Activated CD4-positive, alpha-beta T cell treated with anti-CD3 and anti-CD28 coated beads for 36 hours (primary cell): ENCODE measurements at places on chromosomes 5 and 9. TPM values are rescaled to one million over a fixed set of nuclear protein-coding genes. Genes with fewer than 3 reads are reported as not detected.

KIF4B gene
- total RNA-seq, result 0.05 TPM

CARD9 gene
- 1.1 TPM for total RNA-seq

GRCh38 chr9:82912645-82913044, 150.3 kb downstream of the RASEF start:
- H3K4me1 ChIP-seq, result no peaks in the 10 kb centered on the region
- H3K36me3 ChIP-seq, result peaks cover 4% of the 10 kb centered on the region
- no peak overlapping the region for H3K27ac ChIP-seq
- no peaks in the 10 kb centered on the region for H3K27me3 ChIP-seq

DNA sequence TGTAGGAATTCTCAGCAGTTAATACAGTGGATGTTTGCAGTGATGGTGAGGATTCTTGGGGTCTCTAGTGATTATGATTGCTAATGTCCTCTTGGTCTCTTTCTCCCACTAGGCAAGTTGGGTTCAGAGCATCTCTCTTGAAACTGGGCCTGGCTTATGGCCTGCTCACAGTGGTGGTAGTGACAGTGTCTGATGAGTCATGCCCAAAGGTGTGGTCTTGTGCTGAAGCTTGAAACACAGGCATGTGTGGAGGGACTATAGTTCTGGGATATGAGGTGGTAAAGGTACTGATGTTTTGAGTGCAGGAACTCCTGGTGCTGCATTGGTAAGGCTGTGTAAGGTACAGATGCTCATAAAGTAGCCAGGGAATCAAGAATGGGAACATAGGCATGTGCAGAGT, 231.1 kb downstream of the FAM170A start:
- H3K36me3 ChIP-seq, result no peaks in the 10 kb centered on the region
- H3K4me3 ChIP-seq, result no peak overlapping the region
- no peak for DNase-seq
- H3K27me3 ChIP-seq, result no peaks in the 10 kb centered on the region
- H3K4me1 ChIP-seq, result no peaks in the 10 kb centered on the region

BTNL8 gene
- not detected for total RNA-seq

- H3K4me3 ChIP-seq, result no peak overlapping the region
- no peaks in the 10 kb centered on the region for H3K4me1 ChIP-seq
- no peaks in the 10 kb centered on the region for H3K36me3 ChIP-seq
- no peak overlapping the region for H3K27ac ChIP-seq
- H3K27me3 ChIP-seq, result no peaks in the 10 kb centered on the region
Measured at GRCh38 chr5:34709861-34710673, 53.9 kb downstream of the RAI14 start.

- H3K4me1 ChIP-seq, result peaks cover 15% of the 10 kb centered on the region
- H3K36me3 ChIP-seq, result no peaks in the 10 kb centered on the region
- no peak overlapping the region for H3K27ac ChIP-seq
- no peaks in the 10 kb centered on the region for H3K27me3 ChIP-seq
- DNase-seq, result no peak
Measured at GRCh38 chr9:75921391-75922127, 31.1 kb downstream of the PCSK5 start.

CLIC3 gene
- total RNA-seq, result not detected

REEP2 gene
- total RNA-seq, result 4.0 TPM

DNA sequence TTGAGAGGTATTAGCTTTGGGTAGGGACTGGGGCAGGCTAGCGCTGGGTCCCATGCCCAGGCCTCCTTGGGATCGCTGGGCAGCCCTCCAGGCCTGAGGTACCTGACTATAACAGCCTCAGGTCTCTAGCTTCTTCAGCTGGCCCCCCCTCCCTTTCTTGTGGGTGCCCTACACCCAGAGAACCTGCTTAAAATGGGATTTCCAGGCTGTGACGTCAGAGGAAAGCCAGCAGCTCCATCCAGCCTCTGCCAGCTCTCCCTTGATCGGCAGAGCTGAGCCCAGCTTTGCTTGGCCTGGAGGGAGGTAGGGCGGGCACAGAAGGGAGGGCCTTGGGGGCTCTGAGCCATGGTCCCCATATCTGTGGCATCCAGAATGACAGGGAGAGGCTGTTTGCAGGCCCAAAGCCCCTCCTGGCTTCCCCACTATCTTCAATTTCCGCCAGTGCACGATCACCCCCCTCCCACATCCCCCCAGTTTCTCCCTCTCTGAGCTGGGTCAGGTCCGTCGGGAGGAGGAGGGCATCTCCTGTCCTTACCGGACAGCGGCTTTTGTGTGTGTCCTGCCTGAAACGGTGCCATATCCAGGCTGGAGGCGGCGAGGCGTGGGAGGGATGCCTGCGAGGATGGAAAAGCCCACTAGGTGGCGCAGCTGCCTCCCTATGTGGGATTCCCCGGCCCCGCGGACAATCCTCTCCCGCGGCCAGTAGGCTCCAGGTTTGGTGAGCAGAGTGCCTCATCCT, 10.8 kb downstream of the REEP2 start:
- peak; percentile 93 for DNase-seq
- H3K4me1 ChIP-seq, result peaks cover 5% of the 10 kb centered on the region
- H3K27ac ChIP-seq, result peak overlapping the region; percentile 47
- H3K27me3 ChIP-seq, result no peaks in the 10 kb centered on the region
- H3K4me3 ChIP-seq, result peak overlapping the region; percentile 23

DNA sequence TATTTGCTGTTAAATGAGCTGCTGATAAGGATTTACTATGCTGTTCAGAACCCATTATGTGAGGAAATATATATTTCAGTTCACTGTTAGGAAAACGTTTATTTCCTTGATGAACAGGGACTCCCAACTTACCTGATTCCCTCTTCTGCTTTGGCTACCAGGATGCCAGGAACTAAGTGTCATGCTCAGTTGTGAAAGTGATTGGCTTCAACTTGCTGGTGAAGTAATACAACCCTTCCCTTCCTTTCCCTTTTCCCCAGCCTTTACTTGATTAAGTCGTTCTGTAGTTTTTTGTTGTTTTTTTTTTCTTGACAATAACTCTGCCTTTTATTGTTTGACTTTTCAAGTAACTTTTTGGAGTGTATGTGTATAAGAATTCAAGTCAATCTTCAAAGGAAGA, 309.3 kb downstream of the DOCK8 start:
- H3K4me3 ChIP-seq, result no peak overlapping the region
- no peaks in the 10 kb centered on the region for H3K27me3 ChIP-seq
- no peaks in the 10 kb centered on the region for H3K36me3 ChIP-seq

CSNK1A1 gene
- total RNA-seq, result 169 TPM

DNA sequence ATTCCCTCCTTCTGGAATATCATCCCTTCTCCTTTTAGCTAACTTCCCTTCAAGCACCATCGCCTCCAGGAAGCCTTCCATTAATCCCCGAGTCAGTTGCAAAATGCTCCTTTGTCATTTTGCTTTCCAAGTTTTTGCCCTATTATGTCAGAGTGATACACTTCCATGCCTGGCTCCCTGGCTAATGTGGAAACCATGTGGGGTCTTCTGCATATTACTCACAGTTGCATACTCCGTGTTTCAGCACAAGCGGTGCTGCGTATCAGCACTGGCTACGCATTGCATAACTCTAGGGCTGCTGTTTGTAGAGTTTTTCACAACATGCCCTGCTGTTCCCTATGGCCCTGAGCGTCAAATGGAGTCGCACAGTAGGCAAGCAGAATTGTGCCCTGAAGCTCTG, 1.9 kb downstream of the TEX53 start:
- H3K27ac ChIP-seq, result no peak overlapping the region
- H3K27me3 ChIP-seq, result no peaks in the 10 kb centered on the region
- H3K36me3 ChIP-seq, result no peaks in the 10 kb centered on the region
- H3K4me1 ChIP-seq, result peaks cover 23% of the 10 kb centered on the region
- no peak for DNase-seq
- no peak overlapping the region for H3K4me3 ChIP-seq

DNA sequence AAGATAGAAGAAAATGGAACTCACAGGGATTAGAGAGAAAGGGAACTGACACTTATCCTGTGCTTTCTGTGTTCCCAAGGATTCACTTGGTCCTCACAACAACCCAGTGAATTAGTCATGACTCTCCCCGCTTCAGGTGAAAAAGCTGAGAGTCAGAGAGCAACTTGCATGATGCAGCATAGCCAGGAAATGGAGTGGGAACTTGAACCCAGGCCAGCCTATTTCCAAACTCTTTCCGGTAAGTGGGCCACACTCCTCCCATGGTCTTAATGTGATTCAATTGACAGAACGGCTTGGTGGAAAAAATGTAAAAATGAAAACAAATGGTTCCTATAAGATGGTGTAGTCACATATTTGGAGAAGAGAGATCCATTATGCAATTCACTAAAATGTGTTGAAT, 45.9 kb upstream of the CEMIP2 start:
- no peaks in the 10 kb centered on the region for H3K27me3 ChIP-seq
- DNase-seq, result no peak
- H3K4me1 ChIP-seq, result peaks cover 9% of the 10 kb centered on the region
- no peaks in the 10 kb centered on the region for H3K36me3 ChIP-seq
- H3K4me3 ChIP-seq, result no peak overlapping the region

- H3K36me3 ChIP-seq, result no peaks in the 10 kb centered on the region
- H3K27me3 ChIP-seq, result no peaks in the 10 kb centered on the region
- no peak for DNase-seq
- H3K4me1 ChIP-seq, result no peaks in the 10 kb centered on the region
- H3K27ac ChIP-seq, result no peak overlapping the region
Measured at GRCh38 chr5:30100148-30100713, 1093.3 kb upstream of the CDH6 start.

SPINK6 gene
- total RNA-seq, result not detected

RNF183 gene
- total RNA-seq, result 0.37 TPM

RASGRF2 gene
- 8.2 TPM for total RNA-seq

- no peak for DNase-seq
- H3K4me3 ChIP-seq, result no peak overlapping the region
- no peaks in the 10 kb centered on the region for H3K27me3 ChIP-seq
- H3K4me1 ChIP-seq, result peaks cover 63% of the 10 kb centered on the region
- H3K36me3 ChIP-seq, result no peaks in the 10 kb centered on the region
- peak overlapping the region; percentile 34 for H3K27ac ChIP-seq
Measured at GRCh38 chr5:142779163-142779840, 9.1 kb downstream of the ARHGAP26 start.

- H3K36me3 ChIP-seq, result no peaks in the 10 kb centered on the region
- DNase-seq, result no peak
- H3K27me3 ChIP-seq, result no peaks in the 10 kb centered on the region
- no peak overlapping the region for H3K27ac ChIP-seq
- H3K4me3 ChIP-seq, result no peak overlapping the region
- no peaks in the 10 kb centered on the region for H3K4me1 ChIP-seq
Measured at GRCh38 chr5:124849774-124850173, 103.3 kb upstream of the ZNF608 start.

- peaks cover 9% of the 10 kb centered on the region for H3K4me1 ChIP-seq
- H3K36me3 ChIP-seq, result no peaks in the 10 kb centered on the region
- H3K27me3 ChIP-seq, result peaks cover 43% of the 10 kb centered on the region
- peak within 1 kb of the TSS; percentile 55 for H3K4me3 ChIP-seq
Measured at GRCh38 chr9:130938652-130939404, at the start of gene FIBCD1. Gene FIBCD1 (minus strand): TSS chr9:130939247. CDS start chr9:130938607, 640 bp downstream.

ZNF454 gene
- not detected for total RNA-seq

- no peaks in the 10 kb centered on the region for H3K27me3 ChIP-seq
- DNase-seq, result no peak
- H3K4me1 ChIP-seq, result no peaks in the 10 kb centered on the region
- H3K36me3 ChIP-seq, result no peaks in the 10 kb centered on the region
- H3K4me3 ChIP-seq, result no peak overlapping the region
- H3K27ac ChIP-seq, result no peak overlapping the region
Measured at GRCh38 chr5:5318426-5319190, 103.9 kb upstream of the ICE1 start.

GRCh38 chr5:166365164-166365563, 1926.3 kb upstream of the WWC1 start:
- H3K4me3 ChIP-seq, result no peak overlapping the region
- no peaks in the 10 kb centered on the region for H3K27me3 ChIP-seq
- DNase-seq, result no peak
- H3K4me1 ChIP-seq, result no peaks in the 10 kb centered on the region
- no peak overlapping the region for H3K27ac ChIP-seq
- H3K36me3 ChIP-seq, result no peaks in the 10 kb centered on the region

SURF1 gene
- total RNA-seq, result 29.1 TPM

- H3K4me1 ChIP-seq, result no peaks in the 10 kb centered on the region
- peaks cover 60% of the 10 kb centered on the region for H3K27me3 ChIP-seq
- H3K4me3 ChIP-seq, result no peak overlapping the region
- no peak overlapping the region for H3K27ac ChIP-seq
- no peak for DNase-seq
Measured at GRCh38 chr5:176697934-176698538, 50.8 kb downstream of the TSPAN17 start.

DNA sequence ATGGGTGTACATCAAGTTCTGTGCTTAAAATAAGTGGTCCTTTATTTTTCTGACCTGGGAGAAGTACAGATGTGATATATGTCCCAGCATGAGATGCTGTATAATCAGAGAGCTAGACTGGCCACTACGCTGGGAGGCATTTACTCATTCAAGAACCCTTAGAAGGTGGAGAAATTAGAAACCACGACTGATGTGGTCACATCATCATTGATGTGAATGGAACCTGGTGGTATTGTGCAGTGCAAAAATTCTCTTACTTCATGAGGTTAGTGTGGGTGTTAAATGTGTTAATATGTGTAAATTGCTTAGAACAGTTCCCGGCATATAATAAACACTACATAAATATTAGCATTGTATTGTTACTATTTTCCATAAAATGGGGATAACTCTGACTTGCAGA, 69.5 kb upstream of the CKMT2 start:
- no peak for DNase-seq
- no peak overlapping the region for H3K27ac ChIP-seq
- H3K4me1 ChIP-seq, result peaks cover 16% of the 10 kb centered on the region
- H3K27me3 ChIP-seq, result no peaks in the 10 kb centered on the region

GRCh38 chr5:35647712-35648111, 30.0 kb downstream of the SPEF2 start:
- DNase-seq, result no peak
- H3K27me3 ChIP-seq, result no peaks in the 10 kb centered on the region
- peaks cover 11% of the 10 kb centered on the region for H3K36me3 ChIP-seq
- peaks cover 17% of the 10 kb centered on the region for H3K4me1 ChIP-seq
- H3K27ac ChIP-seq, result no peak overlapping the region
- no peak overlapping the region for H3K4me3 ChIP-seq

GRCh38 chr9:19130436-19130835, 3.1 kb upstream of the PLIN2 start:
- no peak for DNase-seq
- peaks cover 37% of the 10 kb centered on the region for H3K4me1 ChIP-seq
- H3K4me3 ChIP-seq, result no peak overlapping the region
- no peak overlapping the region for H3K27ac ChIP-seq

IL5 gene
- total RNA-seq, result 0.69 TPM

OR13C8 gene
- not detected for total RNA-seq

DNAJC25 gene
- 7.5 TPM for total RNA-seq

GRCh38 chr5:139757727-139758509, 37.7 kb upstream of the PSD2 start:
- no peak overlapping the region for H3K4me3 ChIP-seq
- H3K36me3 ChIP-seq, result no peaks in the 10 kb centered on the region
- peaks cover 7% of the 10 kb centered on the region for H3K4me1 ChIP-seq

DNA sequence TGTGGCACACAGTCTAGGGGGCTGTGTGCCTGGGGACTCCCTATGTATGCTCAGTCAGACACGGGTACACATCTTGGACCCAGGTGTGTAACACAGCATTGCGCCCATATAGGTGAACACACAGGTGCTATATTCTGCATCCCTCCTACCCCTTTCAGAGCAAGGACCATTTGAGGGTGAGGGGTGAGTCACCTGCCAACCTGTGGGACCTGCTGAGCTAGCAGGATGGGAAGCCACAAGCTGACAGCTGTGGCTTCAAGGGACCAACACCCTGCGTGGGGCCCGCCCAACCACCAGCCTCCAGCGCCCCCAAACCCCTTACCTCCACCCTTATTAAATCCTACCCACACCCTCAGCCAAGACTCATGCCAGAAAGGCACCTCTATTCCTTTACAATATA, 14.6 kb upstream of the AQP7 start:
- no peaks in the 10 kb centered on the region for H3K36me3 ChIP-seq
- no peak overlapping the region for H3K4me3 ChIP-seq
- H3K27me3 ChIP-seq, result no peaks in the 10 kb centered on the region
- peak overlapping the region; percentile 64 for H3K27ac ChIP-seq

- H3K4me1 ChIP-seq, result no peaks in the 10 kb centered on the region
- H3K36me3 ChIP-seq, result peaks cover 6% of the 10 kb centered on the region
- no peak overlapping the region for H3K27ac ChIP-seq
Measured at GRCh38 chr5:82918311-82919031, 158.7 kb downstream of the TMEM167A start.

GRXCR2 gene
- not detected for total RNA-seq
